ENCODE measurements at places on chromosomes 4 and X.
A peak's percentile ranks its signal among the peaks of the same experiment; 100 is the strongest.

DNA sequence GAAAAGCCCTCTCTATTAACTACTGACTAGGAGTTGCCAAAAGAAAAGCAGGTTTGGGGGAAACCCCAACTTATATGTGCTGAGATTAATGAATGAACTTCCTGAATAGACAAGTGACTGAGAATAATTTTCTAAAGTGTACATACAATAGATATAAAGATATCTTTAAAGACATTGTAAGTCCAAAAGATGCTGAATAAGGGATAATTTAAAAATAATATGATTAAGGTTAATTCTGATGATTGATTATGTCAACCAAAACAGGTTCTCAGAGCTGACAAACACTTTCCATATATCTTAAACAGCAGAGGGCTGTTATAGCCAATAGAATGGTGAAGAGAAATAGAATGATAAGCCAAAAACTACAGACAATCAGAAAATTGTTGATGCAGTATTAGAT, 28.6 kb downstream of the AGA start:
- no peak for DNase-seq

GRCh38 chrX:14497184-14497666, 32.1 kb upstream of the GLRA2 start:
- DNase-seq: peak; percentile 19

GRCh38 chr4:175447016-175447415, 365.0 kb downstream of the GPM6A start:
- DNase-seq: no peak

DNA sequence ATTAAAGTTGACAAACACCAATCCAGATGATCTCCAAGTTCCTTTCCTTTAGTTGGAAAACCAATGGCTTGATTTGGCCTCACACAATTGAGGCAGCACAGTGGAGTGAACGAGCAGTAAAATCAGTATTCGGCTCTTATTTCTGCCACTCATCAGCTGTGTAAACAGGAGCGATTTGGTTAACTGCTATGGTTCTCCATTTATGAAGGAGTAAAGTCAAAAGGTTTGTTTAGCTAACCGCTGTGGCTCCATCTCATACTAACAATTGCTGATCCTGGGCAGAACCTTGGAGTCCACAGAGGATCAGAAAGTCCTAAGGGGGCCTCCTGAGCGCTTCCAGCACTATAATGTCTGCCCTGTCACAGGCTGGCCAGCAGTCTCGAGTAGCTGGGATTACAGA, 54.5 kb upstream of the EXOC1L start:
- no peak for DNase-seq

DNA sequence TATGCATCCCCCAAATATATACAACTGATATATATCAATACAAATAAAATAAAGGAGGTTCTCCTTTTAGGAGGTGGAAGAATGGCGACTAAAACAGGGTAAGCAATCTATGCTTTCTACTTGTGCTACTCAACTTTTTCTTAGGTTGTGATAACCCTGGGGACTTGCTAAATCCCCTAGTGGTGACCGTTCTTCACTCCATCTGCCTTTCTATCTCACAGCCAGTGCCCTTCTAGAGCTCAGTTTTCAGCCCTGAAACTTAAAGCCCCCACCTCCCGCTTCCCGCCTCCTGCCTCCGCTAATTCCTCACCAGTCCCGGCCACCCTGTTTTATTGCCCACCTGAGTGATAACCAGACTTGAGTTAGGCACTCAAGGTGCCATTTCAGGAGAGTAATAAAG, 15.5 kb upstream of the ESX1 start:
- DNase-seq: no peak

GRCh38 chrX:148133105-148133725, 152.1 kb downstream of the FMR1NB start:
- no peak for DNase-seq

GRCh38 chr4:147570616-147571015, 46.6 kb upstream of the TMEM184C start:
- peak; percentile 37 for DNase-seq

- no peak for DNase-seq
These were observed 56.4 kb upstream of the DDIT4L start for GRCh38 chr4:100246697-100247096.

- DNase-seq: no peak
These were observed 540.2 kb upstream of the CT83 start for GRCh38 chrX:117002981-117003380.

GRCh38 chrX:119790977-119791436, 423 bp downstream of the RPL39 start:
- peak; percentile 48 for DNase-seq

DNA sequence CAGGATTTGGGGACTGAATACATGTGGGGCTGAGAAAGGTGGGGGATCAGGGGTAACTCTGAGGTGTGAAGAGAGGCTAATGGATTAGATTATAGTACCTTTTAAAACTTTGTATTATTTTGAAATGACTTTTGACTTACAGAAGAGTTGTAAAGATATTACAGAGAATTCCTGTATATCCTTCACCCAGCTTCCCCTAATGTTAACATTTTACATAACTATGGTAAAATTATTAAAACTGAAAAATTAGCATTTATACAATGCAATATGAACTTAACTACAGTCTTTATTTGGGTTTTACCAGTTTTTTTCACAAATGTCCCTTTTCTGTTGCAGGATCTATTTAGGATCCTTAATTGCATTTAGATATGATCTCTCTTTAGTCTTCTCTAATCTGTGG, 57.4 kb downstream of the TMEM164 start:
- no peak for DNase-seq

DNA sequence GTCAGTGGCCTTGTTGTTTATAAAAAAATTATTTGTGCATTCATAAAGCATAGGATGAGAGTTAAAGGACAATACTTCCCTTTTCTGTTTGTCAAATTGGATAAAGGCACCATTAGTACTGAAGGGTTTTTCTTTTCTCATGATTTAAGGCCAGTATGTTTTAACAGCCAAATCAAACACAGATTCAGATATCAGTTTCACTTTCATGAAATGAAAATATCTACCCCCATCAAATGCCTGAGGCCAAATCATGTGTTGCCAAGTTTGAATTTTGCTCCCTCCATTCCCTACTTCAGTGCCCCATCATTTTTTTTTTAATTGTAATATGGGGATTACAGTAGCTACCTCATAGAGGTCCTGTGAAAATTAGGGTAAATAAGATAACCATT, 745.9 kb downstream of the RPA4 start:
- DNase-seq: no peak

GRCh38 chr4:5823542-5824211, 69.2 kb downstream of the CRMP1 start:
- no peak for DNase-seq

GRCh38 chrX:3599802-3600430, 113.5 kb downstream of the PRKX start:
- peak; percentile 53 for DNase-seq

DNA sequence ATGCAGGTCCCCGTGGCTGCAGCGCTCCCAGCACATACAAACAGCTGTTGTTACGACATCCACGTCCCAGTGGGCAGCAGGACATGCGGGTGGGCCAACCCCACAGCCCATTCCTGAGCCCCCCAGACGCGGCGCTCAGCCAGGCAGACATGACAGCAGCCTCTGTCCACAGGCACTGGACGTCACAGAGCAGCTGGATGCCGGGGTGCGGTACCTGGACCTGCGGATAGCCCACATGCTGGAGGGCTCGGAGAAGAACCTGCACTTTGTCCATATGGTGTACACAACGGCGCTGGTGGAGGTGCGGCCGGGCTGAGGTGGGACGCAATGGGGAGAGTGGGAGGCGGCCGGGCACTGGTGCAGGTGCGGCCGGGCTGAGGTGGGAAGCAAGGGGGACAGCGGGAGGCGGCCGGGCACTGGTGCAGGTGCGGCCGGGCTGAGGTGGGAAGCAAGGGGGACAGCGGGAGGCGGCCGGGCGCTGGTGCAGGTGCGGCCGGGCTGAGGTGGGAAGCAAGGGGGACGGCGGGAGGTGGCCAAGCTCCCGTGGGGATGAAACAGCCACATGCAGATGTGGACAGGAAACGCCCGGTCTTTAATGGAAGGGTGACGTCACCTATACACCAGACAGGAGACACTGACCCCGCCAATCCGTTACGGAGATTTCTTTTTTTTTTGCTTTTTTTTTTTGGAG, 9.4 kb downstream of the PLCXD1 start:
- DNase-seq: no peak

DNA sequence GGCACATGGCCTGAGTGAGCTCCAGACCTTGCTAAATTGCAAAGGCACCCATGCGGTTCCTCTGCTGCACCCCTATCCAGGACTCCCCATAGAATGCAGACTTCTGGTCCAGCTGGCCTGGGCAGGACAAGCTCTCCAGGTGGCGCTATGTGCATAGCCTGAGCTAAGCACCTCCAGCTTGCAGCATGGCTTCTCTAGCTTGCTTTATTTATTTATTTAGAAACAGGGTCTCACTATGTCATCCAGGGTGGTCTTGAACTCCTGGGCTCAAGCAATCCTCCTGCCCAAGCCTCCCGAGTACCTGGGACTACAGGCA, 5.5 kb upstream of the WFS1 start:
- peak; percentile 55 for DNase-seq

DNA sequence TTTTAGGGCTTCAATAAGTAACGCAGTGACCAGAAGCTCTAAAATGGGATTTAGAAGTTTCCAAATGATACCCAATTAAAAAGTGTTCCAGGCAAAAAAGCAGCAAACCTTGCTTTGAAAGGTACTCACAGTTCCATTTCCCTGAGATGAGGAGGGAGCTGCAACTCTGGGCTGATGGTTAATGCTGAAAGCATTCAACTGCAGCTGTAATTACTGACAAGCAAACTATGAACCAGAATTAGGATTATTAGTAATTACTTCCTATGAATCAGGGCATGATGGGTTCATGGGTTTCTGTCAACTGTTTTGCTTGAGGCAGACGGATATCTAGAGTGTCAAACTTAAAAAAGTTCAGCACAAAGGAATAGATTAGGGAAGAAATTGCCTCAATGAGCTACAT, 357.4 kb downstream of the STIM2 start:
- peak; percentile 40 for DNase-seq

GRCh38 chrX:100962811-100963210, 6.7 kb upstream of the ARL13A start:
- DNase-seq: no peak

GRCh38 chr4:53194727-53195126, 171.1 kb downstream of the SCFD2 start:
- no peak for DNase-seq

DNA sequence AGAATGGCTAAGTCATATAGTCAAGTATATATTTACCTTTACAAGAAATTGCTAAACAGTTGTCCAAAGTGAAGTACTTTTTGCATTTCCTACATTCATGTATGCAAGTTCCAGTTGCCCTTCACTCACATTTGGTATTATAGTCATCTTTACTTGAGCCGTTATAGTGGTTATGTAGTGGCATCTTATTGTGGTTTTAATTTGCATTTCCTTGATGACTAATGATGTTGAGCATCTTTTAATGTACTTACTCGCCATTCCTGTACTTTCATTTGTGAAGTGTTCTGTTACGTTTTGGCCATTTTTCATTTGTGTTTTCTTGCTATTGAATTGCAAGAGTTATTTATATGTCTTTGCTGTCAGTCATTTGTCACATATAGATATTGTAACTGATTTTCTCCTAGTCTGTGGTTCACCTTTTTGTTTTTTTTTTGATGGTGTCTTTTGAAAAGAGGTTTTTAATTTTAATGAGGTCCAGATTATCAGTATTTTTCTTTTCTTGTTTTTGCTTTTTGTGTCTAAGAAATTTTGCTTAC, 27.6 kb downstream of the ARFIP1 start:
- DNase-seq: peak; percentile 75
